HFF-Myc (cell line): ENCODE measurements at places on chromosomes 12 and 14.

DNA sequence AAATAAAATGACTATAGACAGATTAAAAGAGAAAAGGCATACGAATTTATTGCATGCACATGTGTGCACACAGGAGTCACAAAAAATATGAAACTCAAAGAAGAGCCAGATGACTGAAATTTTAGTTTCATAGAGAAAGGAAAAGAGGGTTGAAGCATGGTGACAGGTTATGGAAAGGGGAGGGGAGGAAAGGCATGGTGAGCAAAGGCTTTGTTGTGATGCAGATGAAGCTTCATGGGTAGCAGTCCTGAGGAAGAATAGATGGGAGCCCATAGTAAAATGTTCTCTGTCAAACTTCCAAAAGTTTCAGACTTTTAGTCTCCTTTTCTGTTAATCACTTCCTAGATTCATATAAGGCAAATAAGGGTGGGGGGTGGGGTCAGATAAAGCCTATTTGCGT is 612.7 kb upstream of the ATP2B1 start:
- no peak for DNase-seq

DNA sequence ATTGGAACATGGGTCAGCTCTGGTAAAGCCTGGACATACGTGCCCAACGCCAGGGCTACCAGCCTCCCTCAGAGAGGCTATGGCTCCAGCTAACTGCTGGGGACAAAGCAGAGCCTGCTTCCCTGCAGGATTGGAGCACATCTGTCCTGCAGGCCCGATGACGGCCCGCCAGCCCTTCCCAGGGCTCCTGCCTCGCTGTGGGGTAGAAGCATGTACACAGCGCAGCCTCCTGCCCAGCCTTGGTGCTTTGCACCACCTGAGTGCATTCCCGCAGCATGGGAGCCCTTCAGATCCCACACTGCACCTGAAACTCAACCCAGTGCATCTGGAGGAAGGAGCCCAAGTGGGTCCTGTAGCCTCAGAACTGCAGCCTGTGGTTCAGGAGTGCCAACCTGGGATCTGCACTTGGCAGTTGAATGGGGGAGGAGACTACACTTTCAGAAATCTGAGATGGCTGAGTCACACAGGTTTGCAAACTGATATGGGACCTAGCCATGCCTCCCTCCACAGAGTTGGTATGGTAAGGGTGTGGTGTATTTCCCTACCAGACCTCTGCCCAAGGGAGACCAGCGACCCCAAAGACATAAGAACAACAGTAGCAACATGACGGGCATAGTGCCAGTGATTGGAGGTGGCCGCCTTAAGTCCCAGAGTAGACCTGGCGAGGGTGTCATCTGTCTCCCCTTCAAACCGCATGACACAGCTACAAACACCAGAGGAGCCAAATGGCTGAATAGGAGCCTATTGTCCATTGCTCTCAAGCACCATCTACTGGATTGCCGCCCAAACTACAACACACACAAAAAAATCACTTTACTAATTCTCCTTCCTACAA is 273.9 kb upstream of the MIS18BP1 start:
- DNase-seq, result peak; percentile 1

GRCh38 chr12:110234331-110234751 is 46.7 kb upstream of the ATP2A2 start:
- no peak for DNase-seq

GRCh38 chr12:80607361-80608135 is 99.9 kb upstream of the MYF6 start:
- no peak for DNase-seq

- peak; percentile 31 for DNase-seq
Observed at GRCh38 chr14:75088566-75089373, 19.3 kb downstream of the ZC2HC1C start.

GRCh38 chr12:131114271-131114670 is 160.6 kb downstream of the ADGRD1 start:
- DNase-seq, result no peak

- DNase-seq, result no peak
Observed at GRCh38 chr12:96482086-96482485, 7.3 kb upstream of the CFAP54 start.

DNA sequence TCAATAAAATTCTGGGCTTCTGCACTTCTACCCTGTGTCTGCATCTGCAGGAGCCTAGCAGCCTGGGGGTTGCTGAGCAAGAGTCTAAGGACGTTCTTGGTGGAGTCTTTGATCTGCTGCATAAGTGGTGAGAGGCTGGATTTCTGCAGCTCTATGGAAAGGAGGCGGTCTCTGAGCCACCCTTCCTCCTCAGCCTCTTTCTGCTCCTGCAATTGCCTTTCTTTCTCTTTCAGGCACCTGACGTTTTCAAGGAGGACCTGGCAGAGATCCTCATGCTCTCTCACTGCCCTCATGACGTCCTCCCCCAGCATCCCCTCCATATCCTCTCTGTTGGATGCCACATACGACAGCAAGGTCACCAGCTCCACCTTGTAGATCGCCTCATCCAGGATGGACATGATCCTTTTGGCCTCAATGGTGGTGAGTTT is 13.6 kb upstream of the TPCN1 start:
- no peak for DNase-seq

- DNase-seq, result no peak
Observed at GRCh38 chr12:3713483-3713882, 39.4 kb downstream of the CRACR2A start.

GRCh38 chr12:93844164-93844784 is 167.1 kb downstream of the CRADD start:
- DNase-seq, result no peak

- no peak for DNase-seq
Observed at GRCh38 chr12:3523728-3524127, 32.7 kb downstream of the PRMT8 start.

- DNase-seq, result no peak
Observed at GRCh38 chr12:15522574-15523187, 200.4 kb downstream of the PTPRO start.

DNA sequence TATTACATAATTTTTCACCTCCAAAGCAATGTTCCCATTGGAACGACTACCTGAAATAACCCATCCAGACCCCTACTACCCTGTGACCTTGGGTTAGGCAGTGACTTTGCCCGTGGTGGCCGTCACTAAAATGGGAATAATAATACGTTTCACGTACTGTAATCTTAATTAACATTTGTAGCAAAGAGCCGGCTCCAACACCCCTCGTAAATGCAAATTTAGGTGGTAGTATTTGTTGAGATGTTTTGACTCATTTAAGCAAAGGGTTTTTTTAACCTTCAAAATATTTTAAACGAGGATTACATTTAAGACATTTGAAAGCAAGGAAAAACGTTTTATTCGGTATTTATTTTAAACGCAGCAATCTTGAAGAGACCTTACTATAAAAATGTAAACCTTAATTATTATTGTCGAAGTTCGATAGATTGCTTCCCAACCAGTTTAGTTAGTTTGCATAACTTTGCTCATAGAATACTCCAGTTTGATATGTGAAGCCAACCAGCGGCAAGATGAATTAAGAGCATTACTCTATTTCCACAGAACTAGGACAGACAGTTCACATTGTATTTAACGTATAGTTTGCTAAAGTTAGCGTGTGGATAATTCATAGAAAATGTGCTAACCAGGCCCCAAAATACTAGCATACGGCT is 1.4 kb upstream of the ARID2 start:
- no peak for DNase-seq
